ENCODE measurements at places on chromosomes 11 and 22.

DNA sequence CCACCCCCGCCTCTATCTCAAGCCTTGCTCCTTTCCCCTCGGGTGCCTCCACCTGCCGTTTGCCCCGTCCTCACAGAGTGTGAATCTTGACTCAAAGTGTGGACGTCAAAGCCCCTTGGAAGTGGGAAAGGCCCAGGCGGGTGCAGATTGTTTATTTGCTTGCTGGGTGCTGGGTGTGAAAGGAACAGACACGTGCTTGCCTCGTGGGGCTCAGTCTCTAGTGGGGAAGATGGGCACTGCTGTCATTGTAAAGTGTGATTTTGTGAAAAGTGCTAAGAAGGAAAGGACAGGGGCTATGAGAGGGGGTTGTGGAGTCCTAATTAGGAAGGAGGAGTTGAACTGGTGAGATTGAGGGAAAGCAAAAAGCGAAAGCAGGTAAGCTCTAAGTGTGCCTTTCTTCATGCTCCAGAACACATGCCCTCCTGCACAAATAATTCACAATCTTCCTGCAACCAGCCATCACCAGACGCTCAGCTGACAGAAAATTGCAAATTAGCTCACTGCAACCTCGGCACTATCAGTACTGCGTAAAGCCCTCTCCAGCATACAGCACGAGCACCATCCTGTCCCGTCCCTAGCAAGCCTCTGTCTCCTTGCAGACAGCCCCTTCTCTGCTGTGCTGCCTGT is 9.7 kb upstream of the GCAT start:
- DNase-seq: no peak

- no peak for DNase-seq
These were observed 153.0 kb downstream of the LRRC4C start for GRCh38 chr11:41306431-41306830.

GRCh38 chr11:33290319-33290718 is 33.1 kb downstream of the HIPK3 start:
- DNase-seq: no peak

DNA sequence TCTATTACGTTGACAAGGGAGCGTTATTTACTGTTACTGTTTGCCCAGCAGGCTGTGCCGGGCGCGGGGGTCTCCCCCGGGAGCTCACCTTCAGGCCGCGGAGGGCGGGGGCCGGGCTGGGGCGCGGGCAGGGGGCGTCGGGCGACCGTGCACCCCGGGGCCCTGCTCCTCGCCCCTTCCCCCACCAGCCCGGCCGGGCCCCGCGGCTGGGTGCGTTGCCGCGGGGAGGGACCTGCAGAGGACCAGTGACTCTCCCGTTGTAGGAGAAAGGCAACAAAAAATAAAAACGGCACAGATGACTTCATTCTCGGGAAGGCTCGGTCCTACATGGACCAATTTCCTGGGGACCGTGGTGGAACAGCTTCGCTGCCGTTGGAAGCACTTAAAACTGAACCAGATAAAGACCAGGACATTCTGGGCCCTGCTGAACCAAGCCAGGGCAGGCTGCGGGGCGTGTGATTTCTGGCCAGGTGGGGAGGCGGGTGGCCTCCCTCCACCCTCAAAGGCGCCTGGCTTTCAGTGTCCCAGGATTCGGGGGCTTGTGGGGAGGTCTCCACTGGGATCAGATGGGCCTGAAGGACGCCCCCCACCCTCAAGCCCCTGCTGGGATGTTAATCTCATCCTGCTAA is 57.4 kb downstream of the IGLL1 start:
- DNase-seq: no peak

DNA sequence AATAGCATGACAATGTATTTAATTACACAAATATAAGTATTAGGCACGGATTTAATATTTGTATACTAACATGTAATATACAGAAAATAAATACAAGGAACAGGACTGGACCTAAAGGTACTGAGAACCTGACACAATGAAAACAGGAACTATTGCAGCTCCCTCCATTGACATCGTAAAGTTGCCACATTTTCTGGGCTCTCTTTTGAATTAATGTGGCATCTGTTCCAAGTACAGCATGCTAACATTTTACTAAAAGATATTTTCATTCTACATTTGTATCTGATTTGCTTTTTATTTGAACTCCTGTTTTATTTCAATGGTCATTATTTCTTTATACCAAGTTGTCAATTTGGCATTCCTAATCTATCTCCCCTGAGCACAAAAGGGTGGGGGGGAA is 15.3 kb downstream of the PHF21A start:
- no peak for DNase-seq

GRCh38 chr11:108025387-108026080 is 16.8 kb downstream of the CUL5 start:
- no peak for DNase-seq

- DNase-seq: no peak
These were observed 20.8 kb upstream of the RBM4B start for GRCh38 chr11:66698491-66698890.

GRCh38 chr22:27867953-27868731 is 50.9 kb downstream of the PITPNB start:
- DNase-seq: no peak

GRCh38 chr11:1640076-1640946 is 10.7 kb downstream of the KRTAP5-5 start:
- DNase-seq: peak; percentile 50

DNA sequence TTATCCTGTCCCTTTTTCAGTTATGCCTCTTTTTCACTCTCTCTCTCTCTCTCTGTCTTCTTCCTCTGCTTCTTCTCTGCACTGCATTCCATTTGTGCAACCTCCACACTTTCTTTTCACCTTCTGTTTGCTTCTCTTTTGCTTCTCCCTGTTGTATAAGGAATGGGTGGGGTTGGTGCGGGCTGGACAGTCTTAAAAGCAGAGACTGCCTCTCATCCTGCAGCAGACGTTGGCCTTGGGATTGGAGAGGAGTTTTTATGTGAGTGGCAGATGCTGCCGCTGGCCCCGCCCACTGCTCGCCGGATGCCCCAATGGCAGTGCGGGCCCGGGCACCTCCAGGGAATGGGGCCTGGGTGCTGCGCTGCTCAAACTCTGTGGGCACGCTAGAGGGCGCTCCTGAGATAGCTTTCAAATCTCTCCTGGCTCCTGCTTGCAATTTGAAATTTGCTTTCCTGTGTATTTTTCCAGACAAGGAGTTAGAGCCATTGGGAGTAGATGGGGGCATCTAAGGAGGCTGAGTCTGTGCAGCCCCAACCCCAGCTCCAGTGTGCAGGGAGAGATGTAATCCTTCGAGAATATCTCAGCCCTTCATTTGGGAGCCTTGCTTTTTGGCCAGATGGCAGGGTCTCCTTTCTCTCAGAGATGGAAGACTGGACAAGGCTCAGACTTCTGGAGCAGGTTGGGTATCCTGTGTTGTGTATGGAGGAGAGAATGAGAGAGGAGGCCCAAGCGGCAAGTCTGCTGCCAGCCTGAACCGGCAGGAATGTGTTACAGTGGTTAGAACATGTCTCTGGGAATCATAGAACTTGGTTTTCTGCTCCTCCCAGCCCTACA is 81.2 kb downstream of the GRAMD1B start:
- peak; percentile 81 for DNase-seq

DNA sequence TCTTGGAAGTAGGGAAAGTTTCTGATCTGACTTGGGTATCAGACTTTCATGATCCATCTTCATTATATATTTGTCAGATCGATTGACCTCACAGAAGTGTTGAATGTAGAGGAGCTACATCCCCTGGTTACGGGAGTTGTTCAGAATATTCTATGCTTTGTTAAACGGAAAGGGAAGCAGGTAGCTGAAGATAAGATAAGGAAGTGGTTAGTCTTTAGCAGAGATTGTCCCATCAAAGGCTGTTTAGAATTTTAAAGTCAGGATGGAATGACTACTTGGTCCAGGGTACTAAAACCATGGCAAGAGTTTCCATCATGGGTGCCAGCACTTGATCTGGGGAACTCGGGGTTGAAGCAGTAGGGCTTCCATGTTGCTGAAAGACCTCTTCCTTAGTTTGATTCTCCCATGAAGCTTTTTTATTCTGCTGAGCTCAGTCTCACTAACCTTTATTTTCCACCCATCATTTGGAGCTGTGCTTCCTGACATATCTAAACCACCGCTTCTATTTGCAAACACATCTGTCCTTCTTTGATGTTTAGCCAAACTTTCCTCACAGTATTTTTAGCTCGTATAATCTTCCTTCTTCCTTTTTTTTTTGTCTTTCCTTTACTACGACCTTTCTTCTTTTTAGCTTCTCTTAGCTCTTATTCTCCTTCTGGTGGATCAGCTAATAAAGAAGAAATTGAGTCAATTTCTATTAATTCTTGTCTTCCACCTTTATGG is 4.0 kb upstream of the C22orf31 start:
- no peak for DNase-seq

GRCh38 chr11:26904132-26904531 is 89.8 kb upstream of the FIBIN start:
- no peak for DNase-seq

GRCh38 chr11:78390809-78391208 is 26.8 kb downstream of the GAB2 start:
- no peak for DNase-seq

GRCh38 chr22:42562279-42562678 is 8.5 kb downstream of the SERHL2 start:
- DNase-seq: no peak

Data from NCI-H2029 treated with DMSO at 0.1 percent for 48 hours (cell line).